ENCODE measurements at places on chromosomes 5 and 9.

DNA sequence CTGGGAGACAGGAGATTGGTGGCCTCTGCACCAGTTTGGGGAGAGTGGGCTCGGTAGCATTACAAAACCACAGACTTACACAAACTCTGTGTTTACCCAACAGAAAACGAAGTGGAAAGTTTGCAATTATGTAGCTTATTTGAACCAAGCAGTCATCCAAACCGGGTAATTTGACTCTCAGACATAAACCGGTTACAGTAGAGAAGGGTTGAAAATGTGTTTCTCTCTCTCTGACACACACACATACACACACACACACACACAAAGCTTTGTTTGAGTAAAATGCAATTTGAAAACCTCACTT is 97.1 kb upstream of the ZNF608 start:
- H3K36me3 ChIP-seq, result no peaks in the 10 kb centered on the region
- no peaks in the 10 kb centered on the region for H3K4me1 ChIP-seq
- H3K27ac ChIP-seq, result no peak overlapping the region
- H3K27me3 ChIP-seq, result no peaks in the 10 kb centered on the region
- H3K4me3 ChIP-seq, result no peak overlapping the region

GRCh38 chr9:138057726-138058125 is 180.1 kb downstream of the CACNA1B start:
- no peaks in the 10 kb centered on the region for H3K4me1 ChIP-seq
- H3K4me3 ChIP-seq, result no peak overlapping the region
- H3K27me3 ChIP-seq, result peaks cover 26% of the 10 kb centered on the region
- no peak overlapping the region for H3K27ac ChIP-seq
- DNase-seq, result no peak

- no peaks in the 10 kb centered on the region for H3K36me3 ChIP-seq
- no peak for DNase-seq
- H3K4me1 ChIP-seq, result no peaks in the 10 kb centered on the region
- no peak overlapping the region for H3K27ac ChIP-seq
Observed at GRCh38 chr9:38333047-38333446, 59.5 kb upstream of the ALDH1B1 start.

DNA sequence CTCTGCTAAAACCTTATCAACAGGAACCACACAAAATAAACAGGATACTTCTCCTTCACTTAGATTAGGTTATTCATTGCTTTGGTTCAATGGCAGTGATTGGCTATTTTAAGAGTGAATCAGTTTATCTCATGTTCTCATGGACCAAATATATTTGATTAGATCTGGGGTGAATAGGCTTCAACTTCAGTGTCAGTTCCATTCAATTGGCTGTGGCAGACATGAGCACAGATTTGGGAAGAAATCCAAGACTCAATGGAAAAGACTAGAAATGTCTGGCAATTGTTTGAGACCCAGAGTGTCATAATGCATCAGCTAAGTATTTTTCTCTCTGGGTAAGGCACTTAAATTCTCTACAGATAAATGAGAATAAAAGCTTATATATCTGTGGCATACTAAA is 37.1 kb downstream of the CDH18 start:
- H3K27ac ChIP-seq, result no peak overlapping the region
- no peaks in the 10 kb centered on the region for H3K36me3 ChIP-seq
- DNase-seq, result no peak

DNA sequence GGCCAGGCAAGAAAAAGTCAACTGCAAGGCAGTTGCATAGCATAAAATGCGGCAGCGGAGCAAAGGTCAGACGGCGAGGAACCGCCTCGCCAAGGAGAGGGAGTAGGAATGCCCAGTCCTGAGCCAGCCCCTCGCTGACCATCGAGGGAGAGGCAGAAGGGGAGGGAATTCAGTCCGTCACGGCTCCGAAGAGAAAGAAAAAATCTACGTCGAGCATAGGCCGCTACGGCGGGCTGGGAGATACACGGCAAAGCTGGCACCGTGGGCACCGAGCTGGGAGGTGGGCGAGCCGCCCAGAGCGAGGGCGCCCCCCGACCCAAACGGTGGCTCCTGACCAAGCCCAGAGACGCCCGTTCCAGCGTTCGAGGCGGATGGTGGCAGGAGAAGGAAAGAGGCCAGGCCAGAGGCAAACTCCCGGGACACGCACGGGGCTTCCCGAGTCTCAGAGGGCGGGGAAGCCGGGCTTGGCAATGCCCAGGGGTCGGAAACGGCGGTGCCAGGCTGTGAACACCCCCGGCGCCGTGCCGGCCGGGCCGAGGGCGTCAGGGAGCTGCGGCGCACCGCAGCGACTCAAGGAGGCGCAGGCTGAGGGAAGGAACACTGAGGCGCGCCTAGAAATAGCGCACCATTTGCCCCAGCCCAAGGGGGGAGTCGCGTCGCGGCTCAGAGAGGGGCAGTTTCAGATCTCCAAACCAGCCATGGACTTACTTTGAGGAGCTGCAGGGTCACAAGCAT is 518 bp downstream of the SPRY4 start:
- no peak for DNase-seq
- peaks cover 33% of the 10 kb centered on the region for H3K4me1 ChIP-seq
- peaks cover 5% of the 10 kb centered on the region for H3K27me3 ChIP-seq
- H3K36me3 ChIP-seq, result no peaks in the 10 kb centered on the region

- H3K4me3 ChIP-seq, result no peak overlapping the region
- no peak for DNase-seq
- no peaks in the 10 kb centered on the region for H3K4me1 ChIP-seq
- no peak overlapping the region for H3K27ac ChIP-seq
- H3K27me3 ChIP-seq, result no peaks in the 10 kb centered on the region
Observed at GRCh38 chr9:99868845-99869244, 37.6 kb upstream of the STX17 start.

Measured in T-cell (primary cell).